ENCODE measurements at places on chromosomes 5 and 9.

DNA sequence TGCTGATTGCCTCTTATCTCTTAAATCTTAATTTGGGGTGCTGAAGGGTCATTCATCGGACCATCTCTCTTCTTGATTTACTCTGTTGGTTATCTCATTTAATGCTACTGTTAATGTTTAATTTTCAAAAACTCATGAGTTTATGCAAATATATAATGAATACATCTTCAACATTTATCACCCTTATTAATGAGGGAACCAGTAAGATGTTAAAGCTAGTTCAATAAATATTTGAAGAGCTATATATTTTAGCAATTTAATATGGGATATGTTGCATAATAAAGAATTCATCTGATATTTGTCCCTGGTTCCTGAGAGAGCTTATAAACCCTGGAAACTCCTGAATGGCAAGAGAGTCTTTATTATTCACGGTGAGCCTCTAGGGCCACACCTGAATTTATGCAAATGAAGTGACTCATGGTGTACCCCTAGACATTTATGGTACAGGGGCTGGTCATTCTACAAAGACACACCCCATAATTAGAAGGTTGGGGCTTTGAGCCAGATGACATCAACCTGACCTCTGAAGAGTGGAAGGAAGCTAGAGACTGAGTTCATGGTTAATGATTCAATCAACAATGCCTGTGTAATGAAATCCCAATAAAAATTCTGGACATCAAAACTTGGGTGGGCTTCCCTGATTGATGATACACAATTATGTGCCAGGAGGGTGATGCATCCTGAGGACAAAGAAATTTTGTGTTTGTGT, 339.5 kb upstream of the ZNF608 start:
- DNase-seq, result no peak

GRCh38 chr9:8168916-8169438, 369.4 kb upstream of the DMAC1 start:
- no peak for DNase-seq

DNA sequence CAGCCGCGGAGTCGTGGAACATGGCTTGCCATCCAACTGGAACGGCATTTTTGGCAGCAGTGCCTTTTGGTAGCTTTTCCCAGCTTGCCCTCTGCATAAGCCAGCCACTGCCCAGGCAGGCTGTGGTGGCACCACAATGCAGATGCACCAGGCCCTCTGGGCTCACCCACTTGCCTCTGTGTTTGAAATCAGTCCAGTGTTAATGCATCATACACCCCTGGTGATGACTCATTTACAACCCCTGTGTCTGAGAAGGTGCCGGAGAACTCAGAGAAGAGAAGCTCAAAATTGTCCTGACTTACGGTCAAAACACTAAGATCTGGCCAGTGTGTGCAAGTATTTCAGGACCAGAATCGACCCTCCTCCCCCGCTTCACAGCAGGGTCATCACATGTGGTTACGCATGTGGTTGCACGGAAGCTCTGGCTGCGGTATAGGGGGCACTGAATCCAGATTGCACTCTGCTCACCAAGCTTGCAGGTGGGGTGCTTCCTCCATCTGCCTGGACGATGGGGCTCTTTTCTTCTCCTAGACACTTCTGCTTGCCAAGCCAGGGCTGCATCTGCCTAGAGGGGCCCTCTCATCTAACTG, 66.5 kb upstream of the SMIM15 start:
- no peak for DNase-seq

DNA sequence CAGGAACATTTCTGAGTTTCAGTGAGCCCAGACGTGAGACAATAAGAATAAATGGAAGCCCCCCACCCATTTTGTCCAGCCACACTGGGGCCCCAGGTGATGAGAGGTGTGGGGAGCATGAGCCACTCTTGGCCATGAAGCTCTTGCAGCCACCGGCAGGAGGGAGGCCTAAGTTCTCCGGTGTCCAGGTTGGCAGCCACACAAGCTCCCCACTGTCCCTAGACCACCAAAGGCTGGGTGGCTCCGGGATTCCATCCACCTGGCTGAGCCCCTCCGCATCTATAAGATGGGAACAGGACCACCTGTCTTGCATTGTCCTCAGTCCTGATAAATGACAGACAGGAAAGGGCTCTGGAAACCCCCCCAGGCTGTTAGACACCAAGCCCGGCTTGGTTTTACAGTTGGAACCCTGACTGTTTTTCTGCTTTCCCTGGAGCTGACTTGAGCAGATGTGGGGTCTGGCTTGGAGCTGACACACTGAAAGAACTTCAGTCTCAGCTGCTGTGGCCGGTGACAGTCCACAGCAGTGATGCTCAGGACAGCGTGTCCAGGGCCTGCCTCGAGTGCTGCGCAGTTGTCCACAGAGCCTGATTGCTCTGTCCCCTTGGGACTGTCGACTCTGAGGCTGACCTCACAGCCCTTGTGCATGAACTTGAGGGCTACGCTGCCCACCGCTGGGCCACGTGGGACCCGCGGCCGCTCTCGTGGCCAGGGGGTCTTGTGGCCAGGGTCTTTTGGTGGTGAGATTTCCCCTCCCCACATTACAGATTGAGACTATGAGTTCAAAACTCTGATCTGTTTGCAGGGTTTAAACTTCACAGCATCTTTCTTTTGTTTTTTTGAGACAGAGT, 74.8 kb downstream of the PSMB7 start:
- no peak for DNase-seq

- no peak for DNase-seq
These were observed 313.6 kb downstream of the KCTD16 start for GRCh38 chr5:144484124-144484897.

- DNase-seq, result no peak
These were observed 615.0 kb downstream of the HINT1 start for GRCh38 chr5:130549884-130550561.

- no peak for DNase-seq
These were observed 49.2 kb downstream of the CEMIP2 start for GRCh38 chr9:71719088-71719487.

Data from activated effector memory CD4-positive, alpha-beta T cell treated with anti-CD3 and anti-CD28 coated beads, Interleukin-2, amount 50 U/mL, for 16 hours (primary cell).